Hematopoietic multipotent progenitor cell treated with erythropoietin and hydrocortisone succinate and interleukin-3 and kit ligand, for 8 days (in vitro differentiated cells): ENCODE measurements at places on chromosomes 6 and 20.

GRCh38 chr6:124901084-124901483 lies 61.2 kb upstream of the RNF217 start:
- no peak for DNase-seq

- DNase-seq, result no peak
Observed at GRCh38 chr6:154567695-154568220, 57.3 kb upstream of the CNKSR3 start.

GRCh38 chr20:43921227-43921780 lies 6.7 kb downstream of the TOX2 start:
- DNase-seq, result no peak

GRCh38 chr6:33778444-33779121 lies 10.3 kb downstream of the LEMD2 start:
- no peak for DNase-seq

- DNase-seq, result no peak
Observed at GRCh38 chr6:1337791-1338190, 25.9 kb downstream of the FOXQ1 start.

GRCh38 chr6:28587746-28588075 lies 62.0 kb downstream of the GPX5 start:
- DNase-seq, result no peak

GRCh38 chr6:154901876-154902552 lies 93.1 kb upstream of the TIAM2 start:
- DNase-seq, result peak; percentile 28

DNA sequence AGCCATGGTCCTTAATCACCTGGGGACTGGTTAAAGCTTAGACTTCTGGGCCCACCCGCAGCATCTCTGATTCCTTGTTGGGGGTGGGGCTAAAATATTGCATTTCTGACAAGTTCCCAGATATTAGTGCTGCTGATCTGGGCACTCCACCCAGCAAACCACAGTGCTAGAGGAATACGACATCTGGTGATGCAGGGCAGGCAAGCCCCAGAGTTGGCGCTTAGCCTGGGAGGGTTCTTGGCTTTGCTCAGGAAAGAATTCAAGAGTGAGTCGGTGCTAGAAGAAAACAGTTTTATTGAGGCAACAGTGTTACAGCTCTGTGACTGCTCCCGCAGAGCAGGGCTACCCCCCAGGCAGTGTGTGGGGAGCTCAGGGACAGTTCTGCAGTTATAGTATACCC lies 210.7 kb downstream of the TFAP2C start:
- DNase-seq, result no peak

GRCh38 chr6:160790028-160790792 lies 88.2 kb downstream of the PLG start:
- no peak for DNase-seq

DNA sequence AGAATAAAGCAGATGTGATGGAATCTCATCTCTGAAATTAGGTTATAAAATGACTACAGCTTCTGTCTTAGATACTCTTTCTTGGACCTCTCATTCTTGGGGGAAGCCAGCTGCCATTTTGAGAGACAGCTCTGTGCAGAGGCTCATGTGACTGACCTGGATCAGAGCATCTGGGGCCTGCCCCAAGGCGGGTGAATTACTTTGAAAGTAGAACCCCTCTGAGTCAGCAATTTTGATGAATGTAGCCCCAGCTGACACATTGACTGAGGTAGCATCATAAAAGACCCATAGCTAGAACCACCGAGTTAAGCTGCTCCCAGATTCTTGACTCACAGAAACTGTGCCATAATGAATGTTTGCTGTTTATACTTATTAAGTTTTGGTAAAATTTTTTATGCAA lies 124.5 kb downstream of the THEMIS start:
- no peak for DNase-seq

DNA sequence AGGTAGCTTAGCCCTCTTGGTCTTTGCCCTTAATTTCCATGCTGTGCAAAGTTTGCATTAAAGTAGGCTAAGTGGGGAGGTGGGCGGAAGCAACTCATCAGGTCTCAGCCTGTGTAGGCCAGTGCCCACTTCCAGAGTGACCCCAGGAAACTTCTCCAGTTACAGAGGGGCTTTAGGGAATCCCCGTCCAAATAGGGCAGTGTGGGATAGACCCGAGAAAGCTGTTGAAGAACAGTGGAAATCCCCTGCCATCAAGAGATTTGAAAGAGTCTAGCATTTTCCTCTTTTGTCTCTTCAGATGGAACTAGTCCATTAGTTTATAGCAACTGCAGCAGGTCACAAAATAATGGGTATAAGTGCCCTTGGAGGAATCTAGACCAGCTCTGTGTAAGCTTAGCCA lies 20.2 kb downstream of the SF3B5 start:
- no peak for DNase-seq

GRCh38 chr20:62482974-62483373 lies 7.2 kb upstream of the GATA5 start:
- DNase-seq, result no peak

GRCh38 chr6:15475872-15476271 lies 187.0 kb downstream of the DTNBP1 start:
- no peak for DNase-seq

DNA sequence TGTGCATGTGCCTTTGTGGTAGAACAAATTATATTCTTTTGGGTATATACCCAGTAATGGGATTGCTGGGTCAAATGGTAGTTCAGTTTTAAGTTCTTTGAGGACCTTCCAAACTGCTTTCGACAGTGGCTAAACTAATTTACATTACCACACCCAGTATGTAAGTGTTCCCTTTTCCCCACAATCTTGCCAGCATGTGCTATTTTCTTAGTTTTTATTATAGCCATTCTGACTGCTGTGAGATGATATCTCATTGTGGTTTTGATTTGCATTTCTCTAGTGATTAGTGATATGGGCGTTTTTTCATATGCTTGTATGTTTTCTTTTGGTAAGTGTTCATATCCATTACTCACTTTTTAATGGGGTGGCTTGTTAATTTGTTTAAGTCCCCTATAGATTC lies 251.6 kb upstream of the DEFB112 start:
- no peak for DNase-seq

DNA sequence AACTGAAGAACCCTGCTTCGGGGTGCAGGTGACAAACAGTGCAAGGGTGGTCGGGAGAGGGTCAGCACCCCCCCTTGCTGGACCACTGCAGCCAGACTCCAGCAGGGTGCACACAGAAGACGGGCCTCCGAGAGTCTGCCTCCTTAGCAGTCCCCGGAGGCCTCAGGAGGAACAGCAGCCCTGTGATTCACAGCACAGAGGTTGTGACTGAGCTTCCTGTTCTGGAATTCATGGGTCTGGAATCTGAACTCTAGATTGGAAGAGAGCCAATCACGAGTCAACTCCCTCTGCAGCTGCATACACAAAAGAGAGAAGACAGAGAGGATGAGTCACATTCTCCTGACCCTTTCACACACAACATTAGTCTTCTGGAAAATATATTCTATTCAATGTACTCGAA lies 249.0 kb upstream of the OPRM1 start:
- no peak for DNase-seq

- DNase-seq, result no peak
Observed at GRCh38 chr6:36054956-36055355, 27.3 kb downstream of the MAPK14 start.
